ENCODE measurements at places on chromosomes 1 and 21. TPM values are rescaled to one million over a fixed set of nuclear protein-coding genes. Genes with fewer than 3 reads are reported as not detected.
A peak's percentile ranks its signal among the peaks of the same experiment; 100 is the strongest.

DNA sequence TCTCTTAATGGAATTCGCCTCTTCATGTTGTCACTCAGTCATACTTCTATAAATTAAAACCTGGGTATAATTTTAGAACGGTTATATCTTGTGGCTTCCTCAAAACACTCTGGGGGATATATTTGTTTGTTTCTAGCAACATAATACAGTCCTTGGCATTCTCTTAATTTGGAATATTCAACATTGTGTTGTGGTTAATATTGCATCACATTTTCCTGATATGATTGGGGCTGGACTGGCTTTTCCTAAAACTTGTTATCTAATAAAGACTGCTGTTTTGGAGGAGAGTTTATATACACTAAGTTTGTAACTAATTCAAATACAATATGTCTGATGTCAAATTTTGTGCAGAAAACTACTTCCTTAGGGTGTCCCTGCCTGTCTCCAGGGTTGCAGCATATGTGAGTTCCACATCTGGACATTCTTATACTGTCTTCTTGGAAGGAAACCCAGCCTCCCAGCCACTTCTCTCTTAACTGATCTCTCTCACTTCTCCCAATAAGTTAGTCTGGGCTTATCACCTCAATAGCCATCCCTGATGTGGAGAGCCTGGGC is 892.6 kb downstream of the MRPL39 start:
- DNase-seq = peak; percentile 13

The CNIH3 gene
- polyA plus RNA-seq = 9.4 TPM

GRCh38 chr1:98399218-98399617 is 262.3 kb upstream of the SNX7 start:
- DNase-seq = no peak

- peak; percentile 64 for DNase-seq
These were observed 159.9 kb downstream of the ZBTB18 start for GRCh38 chr1:244210884-244211558.

DNA sequence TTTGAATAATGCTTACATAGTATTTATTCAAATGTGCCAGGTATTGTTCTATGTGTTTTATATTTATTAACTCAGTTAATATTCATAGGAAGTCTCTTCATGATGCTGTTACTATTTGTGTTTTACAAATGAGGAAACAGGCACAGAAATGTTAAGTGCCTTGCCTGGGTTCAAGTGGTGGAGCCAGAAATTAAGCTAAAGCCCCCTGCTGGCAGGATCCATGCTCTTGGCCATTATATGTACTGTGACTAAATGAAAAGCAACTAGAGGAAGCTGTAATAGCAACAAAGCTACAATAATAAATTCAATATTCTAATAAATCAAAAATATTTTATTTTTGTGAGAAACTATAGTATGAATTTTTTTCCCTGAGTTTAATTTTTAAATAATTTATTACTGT is 30.0 kb downstream of the IARS2 start:
- DNase-seq = no peak

The TSPEAR gene
- polyA plus RNA-seq = 4.7 TPM

GRCh38 chr1:163068716-163069115 is 445 bp upstream of the RGS4 start:
- DNase-seq = no peak

GRCh38 chr1:57376041-57376440 is 47.8 kb downstream of the DAB1 start:
- DNase-seq = no peak

- no peak for DNase-seq
These were observed 123.3 kb upstream of the SLC45A1 start for GRCh38 chr1:8194481-8195227.

The FGR gene
- polyA plus RNA-seq = 4.0 TPM

- DNase-seq = no peak
These were observed 9.2 kb upstream of the TNFRSF1B start for GRCh38 chr1:12157366-12158231.

DNA sequence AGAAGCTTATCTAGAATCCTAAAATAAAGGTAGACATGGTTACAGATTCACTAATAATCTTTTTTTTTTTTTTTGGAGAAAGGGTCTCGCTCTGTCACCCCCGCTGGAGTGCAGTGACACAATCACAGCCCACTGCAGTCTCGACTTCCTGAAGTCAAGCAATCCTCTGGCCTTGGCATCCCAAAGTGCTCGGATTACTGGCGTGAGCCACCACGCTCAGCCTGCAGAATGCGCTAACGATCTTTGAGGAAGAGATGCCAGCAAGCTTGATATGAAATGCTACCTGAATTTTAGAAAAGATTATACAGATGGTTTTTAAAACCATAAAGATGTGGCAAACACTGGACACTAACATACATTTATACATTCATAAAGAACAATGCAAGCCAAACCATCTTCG is 4.1 kb upstream of the GNPAT start:
- no peak for DNase-seq
